ENCODE measurements at places on chromosomes 2 and 18.

GRCh38 chr2:171210864-171211431 is 50.3 kb upstream of the TLK1 start:
- no peak for DNase-seq

- DNase-seq: no peak
Observed at GRCh38 chr2:111143107-111143842, 22.6 kb downstream of the BCL2L11 start.

- no peak for DNase-seq
Observed at GRCh38 chr2:224310943-224311625, 90.8 kb downstream of the FAM124B start.

DNA sequence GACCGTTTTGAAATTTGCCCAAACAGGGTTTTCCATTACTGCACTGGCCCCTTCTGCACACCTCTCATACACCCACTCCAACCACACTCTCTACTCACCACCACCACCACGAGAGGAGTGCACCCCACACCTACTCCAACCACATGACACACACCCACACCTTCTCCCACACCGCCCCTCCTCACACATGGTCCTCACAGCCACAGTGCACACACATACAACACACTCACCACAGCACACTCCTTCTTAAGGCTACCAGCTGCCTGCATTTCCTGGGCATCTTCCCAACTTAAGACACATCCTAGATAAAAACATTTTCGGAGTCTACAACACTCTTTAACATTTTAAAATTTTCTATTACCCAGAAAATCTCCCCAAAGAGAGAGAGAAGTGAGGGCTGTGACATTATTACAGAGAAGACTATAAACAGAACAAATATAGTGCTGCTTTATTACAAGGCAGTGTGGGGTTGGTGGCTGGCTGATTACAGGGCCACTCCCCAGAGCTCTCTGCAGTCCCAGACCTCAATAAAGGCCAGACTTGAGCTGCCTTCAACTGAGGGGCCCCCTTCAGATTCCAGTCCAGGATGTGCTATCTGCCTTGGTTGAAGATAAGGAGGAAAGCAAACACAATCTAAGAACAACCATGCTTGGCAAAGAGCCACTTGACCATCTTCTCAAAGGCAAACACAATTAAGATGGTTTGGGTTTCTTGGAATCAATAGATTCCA is 36.1 kb downstream of the NHEJ1 start:
- DNase-seq: no peak

- DNase-seq: no peak
Observed at GRCh38 chr2:97911922-97912575, 83.7 kb downstream of the TMEM131 start.

- peak; percentile 59 for DNase-seq
Observed at GRCh38 chr2:102975996-102976975, 214.5 kb downstream of the TMEM182 start.

DNA sequence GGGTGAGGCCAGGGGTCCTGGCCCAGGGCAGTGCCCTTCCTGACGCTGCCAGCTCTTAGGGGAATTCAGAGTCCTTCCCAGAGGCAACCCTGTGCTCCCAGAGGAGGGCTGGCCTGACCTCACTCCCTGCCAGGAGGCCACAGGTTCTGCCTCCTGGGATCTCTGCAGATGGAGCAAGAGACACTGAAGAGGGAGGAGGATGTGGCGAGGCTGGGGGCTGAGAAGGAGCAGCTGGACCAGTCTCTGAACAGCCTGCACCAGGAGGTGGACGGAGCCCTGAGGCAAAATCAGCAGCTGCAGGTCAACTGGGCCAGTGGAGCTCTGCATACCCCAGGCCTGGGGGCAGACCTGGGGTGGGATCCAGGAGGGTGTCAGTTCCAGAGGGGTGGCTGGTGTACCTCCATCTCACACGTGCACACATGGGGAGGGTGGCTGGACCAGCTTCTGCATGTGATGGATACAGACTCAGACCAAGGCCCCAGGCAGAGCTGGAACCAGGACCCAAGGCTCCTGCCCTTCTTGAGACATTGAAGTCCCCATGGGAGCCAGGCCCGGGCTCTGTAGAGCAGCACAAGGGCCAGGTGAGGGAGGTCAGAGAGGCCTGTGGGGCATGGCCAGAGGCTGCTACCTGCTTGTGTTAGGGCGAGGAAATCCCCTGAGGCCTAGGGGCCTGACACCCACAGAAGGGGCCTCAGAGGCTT is 9.7 kb upstream of the SNED1 start:
- DNase-seq: no peak

- DNase-seq: no peak
Observed at GRCh38 chr2:55901322-55901721, 22.3 kb downstream of the EFEMP1 start.
